ENCODE measurements at places on chromosomes 6 and 20.

DNA sequence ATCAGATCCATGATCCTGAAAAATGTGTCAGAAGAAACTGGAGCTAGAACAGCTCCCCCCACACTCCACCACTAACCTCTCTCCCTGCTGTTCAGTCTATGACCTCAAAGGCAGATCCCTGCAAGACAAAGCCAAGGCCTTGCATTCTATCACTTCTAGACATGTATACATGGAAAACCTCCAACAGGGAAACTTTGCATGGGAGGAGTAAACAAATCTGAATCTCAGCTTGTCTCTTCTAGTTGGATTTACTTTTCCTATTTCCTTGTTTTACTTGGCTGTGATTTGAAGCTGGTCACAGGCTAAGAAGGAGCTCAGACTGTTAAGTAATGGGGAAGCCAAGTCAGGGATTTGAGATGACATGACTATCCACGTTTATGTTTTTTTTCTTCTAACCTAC, 456.8 kb upstream of the CHD6 start:
- no peak for DNase-seq

DNA sequence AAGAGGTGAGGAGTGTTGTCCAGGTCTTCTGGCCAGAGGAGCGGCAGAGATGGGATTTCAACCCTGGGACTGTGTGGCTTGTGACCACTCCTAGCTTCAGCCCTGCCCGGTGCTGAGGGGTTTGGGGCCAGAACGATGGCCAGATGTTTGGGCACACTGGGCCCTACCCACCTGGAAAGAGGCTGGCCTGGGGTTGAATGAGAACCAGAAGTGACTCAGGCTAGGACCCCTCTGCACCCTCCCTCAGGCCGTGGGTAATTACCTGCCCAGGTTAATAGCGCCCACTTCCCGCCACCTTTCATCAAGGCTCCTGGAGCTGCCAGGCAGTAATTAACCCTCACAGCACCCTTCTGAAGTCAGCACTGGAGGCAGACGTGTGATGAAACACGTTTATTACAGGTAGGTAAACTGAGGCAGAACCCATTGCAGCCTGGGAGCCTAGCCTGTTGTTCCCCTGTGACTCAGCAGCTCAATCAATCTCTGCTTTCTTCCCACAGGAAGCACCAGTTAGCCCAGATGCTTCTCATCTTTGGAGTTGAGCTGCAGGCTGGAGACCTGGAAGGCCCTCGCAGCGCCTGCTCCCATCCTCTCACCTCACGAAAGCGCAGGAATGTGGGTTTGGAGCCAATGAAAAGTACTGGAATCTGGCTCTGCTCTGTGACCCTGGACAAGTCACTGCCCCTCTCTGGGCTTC, 120.8 kb downstream of the CEBPB start:
- no peak for DNase-seq

GRCh38 chr6:3654898-3655297, 96.6 kb downstream of the PXDC1 start:
- no peak for DNase-seq

GRCh38 chr20:57892471-57892870, 182.7 kb upstream of the PMEPA1 start:
- DNase-seq = no peak

DNA sequence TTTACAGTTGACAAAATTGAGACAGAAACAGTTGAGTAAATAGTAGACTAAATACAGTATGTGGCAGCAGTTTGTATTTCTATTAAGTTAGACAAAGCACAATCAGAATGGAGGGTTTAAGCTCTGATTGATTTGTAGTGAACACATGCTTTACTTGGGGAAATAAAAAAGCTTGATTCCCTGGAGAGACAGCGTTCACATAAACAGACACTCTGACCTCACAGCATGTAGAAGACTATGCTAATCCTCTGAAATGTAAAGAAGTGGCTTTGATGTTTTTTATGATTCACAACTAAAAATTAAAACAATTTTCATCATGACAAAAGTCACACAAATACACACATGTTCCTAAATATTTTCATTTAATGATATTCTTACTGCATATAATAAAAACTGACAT, 126.9 kb upstream of the FAM83B start:
- no peak for DNase-seq

DNA sequence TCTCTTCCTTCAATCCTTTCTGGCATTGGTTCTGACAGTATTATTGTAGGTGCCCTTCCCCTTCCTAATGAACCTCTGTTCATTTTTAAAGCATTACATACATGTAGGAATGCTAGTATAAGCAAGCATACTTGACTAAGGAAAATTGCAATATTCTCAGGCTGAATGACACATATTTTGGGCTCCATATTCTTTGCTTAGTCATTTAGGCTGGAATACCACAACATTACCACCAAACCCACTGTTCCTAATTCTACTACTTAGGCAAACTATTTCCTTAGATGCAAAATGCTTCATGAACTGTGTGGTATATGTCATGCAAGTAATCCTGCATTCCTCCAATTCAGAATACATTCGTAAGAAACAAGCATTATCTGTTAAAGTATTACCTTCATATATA, 113.9 kb downstream of the PRDM1 start:
- DNase-seq = no peak

DNA sequence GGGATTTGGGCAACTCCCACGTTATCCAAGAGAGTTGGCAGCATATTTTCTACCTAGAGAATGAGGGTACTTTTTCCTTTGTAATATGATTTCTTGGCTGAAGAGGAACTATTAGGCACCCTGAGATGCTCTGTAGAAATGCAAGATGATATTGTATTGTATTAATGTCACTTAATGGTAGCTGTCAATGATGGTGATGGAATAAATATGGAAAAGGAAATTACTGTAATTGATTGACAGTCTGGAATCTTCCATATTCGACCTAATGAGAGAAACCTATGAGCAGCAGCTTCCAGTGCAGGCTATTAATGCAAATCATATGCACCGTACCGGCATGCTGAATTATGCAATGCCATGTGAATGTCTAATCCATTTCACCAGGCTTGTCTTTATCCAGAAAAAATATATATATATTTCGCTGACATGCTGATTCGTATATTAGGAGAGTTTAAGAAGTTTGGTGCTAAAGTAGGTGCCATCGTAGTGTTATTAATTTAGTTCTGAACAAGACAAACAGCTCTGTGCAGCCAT, 494.2 kb upstream of the JARID2 start:
- DNase-seq = no peak

GRCh38 chr20:44643596-44644229, 7.8 kb downstream of the ADA start:
- DNase-seq = no peak

DNA sequence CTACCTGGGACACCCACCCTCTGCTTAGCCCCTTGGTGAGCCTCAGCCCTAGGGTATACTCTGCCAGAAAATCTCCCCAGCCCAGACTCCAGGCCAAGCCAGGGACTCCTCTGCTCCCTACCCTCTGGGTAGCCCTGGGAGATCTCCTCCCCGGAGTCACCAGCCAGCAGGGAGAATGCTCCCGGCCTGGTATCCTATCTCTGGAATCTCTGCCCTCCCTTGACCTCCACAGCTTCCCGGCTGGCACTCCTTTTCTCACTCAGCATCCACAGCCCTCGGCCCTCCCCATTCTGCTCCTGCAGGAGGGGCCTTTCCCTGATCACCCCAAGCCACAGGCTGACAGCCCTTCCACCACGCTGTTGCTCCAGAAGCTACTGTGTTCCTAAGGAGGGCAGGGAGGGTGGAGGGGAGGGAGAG, 22.6 kb downstream of the NOL4L start:
- no peak for DNase-seq

DNA sequence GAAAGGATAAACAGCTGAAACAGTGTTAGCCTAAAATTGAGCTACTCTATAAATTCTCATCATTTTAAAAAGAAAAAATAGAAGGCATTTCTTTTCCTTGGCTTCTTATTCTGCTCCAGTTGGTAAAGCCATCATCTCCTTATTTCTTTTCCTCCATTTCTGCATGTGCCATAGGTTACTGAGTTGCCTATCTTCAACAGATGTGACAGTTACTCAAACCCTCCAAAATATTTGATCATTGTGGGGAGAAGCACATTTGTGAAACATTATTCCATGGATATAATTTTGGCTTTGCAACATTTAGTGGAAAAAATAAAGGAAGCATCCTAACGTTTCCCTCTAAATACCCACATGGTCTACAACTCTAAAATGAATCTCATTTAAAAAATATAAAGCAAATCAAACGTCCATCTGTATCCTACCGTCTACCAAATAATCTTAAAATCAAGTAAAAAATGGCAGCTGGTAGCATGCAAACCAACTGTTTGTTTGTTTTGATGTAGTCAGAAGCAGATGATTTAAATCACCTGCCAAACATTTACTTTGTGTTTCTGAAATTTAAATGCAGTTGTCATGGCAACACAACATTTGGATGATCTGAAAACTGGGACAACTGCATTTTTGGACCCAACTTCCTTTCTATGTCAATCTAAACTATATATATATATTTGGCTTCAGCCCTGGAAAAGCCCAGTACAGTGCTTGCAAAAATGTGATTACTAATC, 16.8 kb upstream of the SNX9 start:
- no peak for DNase-seq

DNA sequence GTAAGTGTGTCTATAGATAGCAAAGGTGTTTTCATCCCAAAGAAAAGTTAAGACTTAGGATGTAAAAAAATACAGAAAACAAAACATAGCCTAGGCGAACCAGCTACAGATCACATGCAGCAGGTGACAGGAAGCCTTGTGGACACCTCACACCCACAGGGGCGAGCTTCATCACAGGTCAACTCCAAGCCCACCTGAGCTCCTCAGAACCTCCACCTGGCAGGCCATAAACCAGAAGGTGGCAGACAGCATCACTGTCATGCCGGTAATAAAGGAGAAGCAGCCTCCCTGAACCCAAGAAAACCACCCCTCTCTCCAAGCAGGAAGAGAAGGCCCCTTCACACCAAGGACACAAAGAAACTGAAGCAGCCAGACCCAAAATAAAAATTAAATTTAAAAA, 1.0 kb downstream of the RALGAPA2 start:
- no peak for DNase-seq

DNA sequence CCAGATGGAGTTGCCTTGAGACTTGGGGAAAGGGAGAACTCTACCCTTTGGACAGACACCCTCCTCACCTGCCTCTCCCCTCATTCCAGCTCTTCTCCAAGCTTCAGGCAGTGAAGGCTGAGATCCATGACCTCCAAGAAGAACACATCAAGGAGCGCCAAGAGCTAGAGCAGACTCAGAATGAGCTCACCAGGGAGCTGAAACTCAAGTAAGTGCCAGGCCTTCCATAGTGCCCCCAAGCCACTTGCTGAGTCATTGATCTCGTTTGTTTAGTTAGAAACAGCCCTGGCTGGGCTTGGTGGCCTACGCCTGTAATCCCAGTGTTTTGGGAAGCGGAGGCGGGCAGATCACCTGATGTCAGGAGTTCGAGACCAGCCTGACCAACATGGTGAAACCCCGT, 39.2 kb downstream of the KIF3B start:
- DNase-seq = no peak

DNA sequence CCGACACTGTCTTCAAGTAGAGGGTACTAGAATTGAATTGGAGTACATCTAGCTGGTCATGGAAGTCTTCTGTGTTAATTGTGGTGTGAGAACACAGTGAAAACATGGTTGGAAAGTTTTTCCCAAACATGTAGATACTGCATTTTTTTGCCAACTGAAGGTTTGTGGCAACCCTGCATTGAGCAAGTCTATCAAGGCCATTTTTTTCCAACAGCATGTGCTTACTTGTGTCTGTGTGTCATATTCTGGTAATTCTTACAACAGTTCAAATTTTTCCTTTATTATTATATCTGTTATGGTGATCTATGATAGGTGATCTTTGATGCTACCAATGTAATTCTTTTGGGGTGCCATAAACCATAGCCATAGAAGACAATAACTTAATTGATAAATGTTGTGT, 147.0 kb downstream of the MYB start:
- no peak for DNase-seq

DNA sequence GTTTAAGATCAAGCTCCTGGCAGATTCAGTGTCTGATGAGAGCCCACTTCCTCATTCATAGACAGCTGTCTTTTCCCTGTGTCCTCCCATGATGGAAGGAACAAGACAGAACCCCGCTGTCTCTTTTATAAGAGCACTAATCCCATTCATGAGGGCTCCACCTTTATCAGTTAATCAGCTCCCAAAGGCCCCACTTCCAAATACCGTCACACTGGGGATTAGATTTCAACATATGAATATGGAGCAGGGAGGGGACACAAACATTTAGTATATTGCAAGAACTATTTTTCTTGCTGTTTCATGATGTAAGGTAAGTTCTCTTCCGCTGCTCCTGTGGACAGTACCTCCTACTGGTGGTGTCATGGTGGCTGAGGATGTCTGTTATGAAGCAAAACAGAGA, 158.3 kb upstream of the IRAK1BP1 start:
- no peak for DNase-seq

- no peak for DNase-seq
Measured at GRCh38 chr6:16212276-16212675, 26.1 kb upstream of the GMPR start.

- no peak for DNase-seq
Measured at GRCh38 chr6:74113901-74114300, 417.9 kb downstream of the CD109 start.

- DNase-seq = no peak
Measured at GRCh38 chr6:119379809-119380208, 30.2 kb upstream of the MAN1A1 start.

DNA sequence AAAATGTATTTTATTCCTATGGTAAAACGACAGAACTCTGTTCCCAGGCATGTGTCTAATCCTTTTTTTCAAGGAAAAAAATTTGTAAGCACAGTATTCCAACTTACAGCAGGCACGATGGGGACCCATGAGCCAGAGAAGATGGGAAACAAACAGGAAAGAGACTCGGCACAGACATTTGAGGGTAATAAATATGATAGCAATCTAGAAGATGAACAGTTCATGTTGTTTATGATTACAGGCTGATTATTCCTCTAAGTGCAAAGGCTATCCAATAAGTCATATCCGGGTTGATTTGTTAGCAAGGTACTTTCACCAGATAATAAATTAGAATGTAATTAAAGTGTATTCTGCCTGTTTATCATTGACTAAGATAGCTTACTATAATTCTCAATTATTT, 43.2 kb downstream of the PDSS2 start:
- DNase-seq = no peak

- no peak for DNase-seq
Measured at GRCh38 chr20:37415118-37416085, 69.5 kb downstream of the SRC start.

- no peak for DNase-seq
Measured at GRCh38 chr20:44052166-44052565, 134.8 kb downstream of the JPH2 start.

DNA sequence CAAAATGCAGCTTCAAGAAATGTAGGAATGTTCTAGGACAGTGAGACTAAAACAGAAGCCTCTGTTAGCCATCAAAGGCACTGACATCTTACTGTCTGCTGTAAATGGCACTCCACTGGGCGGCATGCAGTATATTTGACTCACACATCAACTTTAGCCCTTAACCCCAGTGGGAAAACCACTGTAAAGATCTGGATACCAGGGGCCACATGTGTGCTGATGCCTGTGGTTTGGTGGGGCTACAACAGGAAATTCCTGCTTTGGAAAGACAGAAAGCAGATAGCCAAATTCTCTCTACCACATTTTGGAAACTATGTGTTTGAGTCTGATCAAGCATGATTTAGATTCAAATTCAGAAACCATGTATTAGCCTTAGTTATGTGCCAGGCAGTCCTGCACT, 4.3 kb downstream of the PFDN4 start:
- DNase-seq = no peak

- DNase-seq = no peak
Measured at GRCh38 chr6:28809947-28810658, 113.7 kb downstream of the TRIM27 start.

- DNase-seq = no peak
Measured at GRCh38 chr6:104711371-104711770, 148.3 kb downstream of the HACE1 start.
